ENCODE measurements at places on chromosomes 2 and 18. TPM values are rescaled to one million over a fixed set of nuclear protein-coding genes. Genes with fewer than 3 reads are reported as not detected.

DNA sequence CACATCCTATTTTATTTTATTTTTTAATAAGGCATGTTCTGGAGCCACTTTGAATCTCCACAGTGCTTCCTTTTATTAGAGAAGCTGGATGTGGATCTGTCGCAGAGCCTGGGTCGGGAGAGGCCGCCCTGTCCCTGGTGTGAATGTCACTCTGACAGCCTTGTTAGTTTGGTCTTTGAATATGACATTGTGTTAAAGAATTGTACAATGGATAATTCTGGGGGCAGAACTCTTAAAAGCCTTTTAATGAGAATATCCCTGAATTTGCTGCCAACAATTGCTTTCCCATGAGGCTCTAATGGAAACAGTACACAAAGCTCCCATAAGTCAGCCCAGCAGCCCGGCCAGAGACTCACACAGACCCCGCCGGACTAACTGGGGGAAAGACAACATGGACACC is 82.4 kb downstream of the MTCL1 start:
- ATAC-seq: no peak

ZC3H6 gene
- 13.7 TPM for total RNA-seq

DNA sequence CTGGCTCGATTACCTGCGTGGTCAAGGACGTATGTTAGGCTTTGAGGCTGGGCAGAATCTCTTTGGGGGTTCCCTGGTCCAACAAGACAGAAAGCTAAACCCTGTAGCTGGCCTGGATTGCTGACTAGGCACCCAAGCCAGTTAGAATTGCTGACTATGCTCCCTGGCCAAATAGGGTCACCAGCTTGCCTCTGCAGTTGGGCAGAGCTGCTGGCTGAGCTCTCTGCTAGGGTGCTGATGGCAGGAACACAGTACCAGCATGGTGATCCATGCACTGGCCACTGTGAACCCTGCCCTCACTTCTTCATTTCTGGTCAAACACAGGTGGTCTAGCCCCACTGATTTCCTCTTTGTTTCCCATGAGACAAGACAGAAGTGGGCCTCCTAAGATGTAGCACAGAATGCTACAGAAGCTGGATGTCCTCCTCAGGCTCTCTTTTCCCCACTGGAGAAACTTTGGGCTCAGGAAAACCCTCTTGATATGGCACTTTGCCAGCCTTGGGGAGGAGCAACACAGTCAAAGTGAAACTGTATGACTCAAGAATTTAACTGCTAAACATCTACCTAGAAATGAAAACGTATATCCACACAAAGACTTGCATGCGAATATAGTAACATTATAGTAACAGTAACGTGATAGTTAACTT is 20.8 kb downstream of the SP140L start:
- ATAC-seq: no peak

BOLL gene
- not detected for total RNA-seq

GRCh38 chr2:161118722-161119121 is 41.5 kb upstream of the TANK start:
- ATAC-seq: no peak

RNF125 gene
- total RNA-seq: 1.7 TPM

POTEC gene
- not detected for total RNA-seq

CNDP2 gene
- 48.6 TPM for total RNA-seq
